Activated CD4-positive, alpha-beta T cell treated with anti-CD3 and anti-CD28 coated beads for 4 hours (primary cell): ENCODE measurements at places on chromosomes 7 and 10.

GRCh38 chr10:29862923-29863614 lies 196.3 kb downstream of the JCAD start:
- no peak for DNase-seq

- no peak for DNase-seq
These were observed 20.0 kb downstream of the COPG2 start for GRCh38 chr7:130648580-130648979.

GRCh38 chr10:35412900-35413491 lies 76.7 kb downstream of the CCNY start:
- no peak for DNase-seq

- no peak for DNase-seq
These were observed 119.5 kb downstream of the OTUD1 start for GRCh38 chr10:23558361-23558799.

- DNase-seq = no peak
These were observed 156.8 kb downstream of the NRCAM start for GRCh38 chr7:108299251-108299973.

- no peak for DNase-seq
These were observed 28.7 kb downstream of the DGKI start for GRCh38 chr7:137818036-137818435.

- no peak for DNase-seq
These were observed 8.6 kb upstream of the INHBA start for GRCh38 chr7:41711283-41712064.

DNA sequence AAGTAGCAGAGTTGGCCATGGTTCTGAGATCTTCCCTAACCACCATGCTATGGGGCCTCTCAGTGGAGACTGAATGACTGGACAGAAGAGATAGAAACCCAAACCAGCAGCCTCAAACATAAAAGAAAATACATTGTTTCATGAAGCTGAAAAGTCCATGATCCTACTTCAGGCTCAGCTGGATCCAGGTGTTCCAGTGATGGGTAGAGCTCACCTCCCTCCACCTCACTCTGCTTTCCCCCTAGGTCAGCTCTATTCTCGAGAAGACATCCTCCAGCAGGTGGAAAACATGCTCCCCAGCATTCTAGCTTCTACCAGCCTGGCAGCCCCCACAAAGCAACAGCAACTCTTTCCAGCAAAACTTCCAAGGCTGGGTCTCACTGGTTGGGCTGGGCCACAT lies 132.1 kb downstream of the OAT start:
- DNase-seq = no peak
